ENCODE measurements at places on chromosomes 12 and 14. TPM values are rescaled to one million over a fixed set of nuclear protein-coding genes. Genes with fewer than 3 reads are reported as not detected.

The CLEC9A gene
- total RNA-seq = not detected

The SLCO1B1 gene
- total RNA-seq = not detected

The DHRS7 gene
- total RNA-seq = 42.9 TPM

The MGST1 gene
- not detected for total RNA-seq

The HCAR3 gene
- 0.84 TPM for total RNA-seq

The RASSF8 gene
- total RNA-seq = 0.37 TPM

The RASSF3 gene
- 40.8 TPM for total RNA-seq

The RAPGEF3 gene
- 4.5 TPM for total RNA-seq

The JPH4 gene
- total RNA-seq = not detected

The PTPRO gene
- total RNA-seq = 0.69 TPM

The BLOC1S1 gene
- total RNA-seq = 62.7 TPM

The PIWIL1 gene
- total RNA-seq = not detected

The JAG2 gene
- total RNA-seq = 11.2 TPM

The ZDHHC22 gene
- not detected for total RNA-seq

The E2F7 gene
- total RNA-seq = 20.0 TPM

The KRT74 gene
- total RNA-seq = not detected

The GMPR2 gene
- 32.4 TPM for total RNA-seq

The SERPINA12 gene
- not detected for total RNA-seq

The LMNTD1 gene
- not detected for total RNA-seq

The RASSF9 gene
- total RNA-seq = not detected

The HCAR1 gene
- 6.8 TPM for total RNA-seq
